ENCODE measurements at places on chromosomes 16 and 17.

DNA sequence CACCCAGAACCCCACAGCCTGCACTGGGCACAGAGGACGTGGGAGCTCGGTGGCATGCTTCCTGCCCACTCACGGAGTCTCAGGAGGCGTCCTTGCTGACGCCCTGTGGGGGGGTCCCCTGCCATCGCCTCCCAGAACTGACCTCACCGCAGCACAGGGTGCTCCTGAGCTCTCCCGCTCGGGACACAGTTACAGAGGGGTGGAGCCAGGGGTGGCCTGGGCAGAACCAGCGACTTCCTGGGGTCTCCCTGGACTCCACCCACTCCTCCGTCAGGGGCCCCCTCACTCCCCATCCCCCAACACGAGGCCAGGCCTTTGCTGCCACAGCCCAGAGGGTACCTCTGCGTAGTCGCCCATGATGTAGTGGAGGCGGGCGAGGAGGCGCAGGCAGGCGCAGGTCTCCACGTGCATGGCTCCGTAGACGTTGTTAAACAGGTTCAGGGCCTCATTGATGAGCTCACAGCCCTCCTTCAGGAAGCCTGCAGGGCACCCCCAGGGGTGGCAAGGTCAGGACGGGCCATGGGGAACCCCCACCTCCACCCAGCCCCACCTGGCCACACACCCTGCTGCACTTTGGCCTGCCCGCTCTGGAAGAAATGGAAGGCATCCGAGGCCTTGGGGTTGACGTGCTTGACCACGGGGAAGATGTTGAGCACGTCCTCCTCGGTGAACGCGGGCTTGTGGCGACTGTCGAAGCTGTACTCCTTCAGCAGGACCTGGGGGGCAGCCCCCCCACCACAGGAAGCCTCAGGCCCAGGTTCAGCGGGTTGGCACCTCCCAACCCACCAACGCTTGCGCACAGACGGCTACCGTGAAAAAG lies 17.8 kb downstream of the CLUH start:
- no peak overlapping the region for H3K4me3 ChIP-seq
- H3K4me1 ChIP-seq: peaks cover 9% of the 10 kb centered on the region
- DNase-seq: no peak
- no peak overlapping the region for H3K27ac ChIP-seq
- H3K36me3 ChIP-seq: peaks cover 85% of the 10 kb centered on the region

DNA sequence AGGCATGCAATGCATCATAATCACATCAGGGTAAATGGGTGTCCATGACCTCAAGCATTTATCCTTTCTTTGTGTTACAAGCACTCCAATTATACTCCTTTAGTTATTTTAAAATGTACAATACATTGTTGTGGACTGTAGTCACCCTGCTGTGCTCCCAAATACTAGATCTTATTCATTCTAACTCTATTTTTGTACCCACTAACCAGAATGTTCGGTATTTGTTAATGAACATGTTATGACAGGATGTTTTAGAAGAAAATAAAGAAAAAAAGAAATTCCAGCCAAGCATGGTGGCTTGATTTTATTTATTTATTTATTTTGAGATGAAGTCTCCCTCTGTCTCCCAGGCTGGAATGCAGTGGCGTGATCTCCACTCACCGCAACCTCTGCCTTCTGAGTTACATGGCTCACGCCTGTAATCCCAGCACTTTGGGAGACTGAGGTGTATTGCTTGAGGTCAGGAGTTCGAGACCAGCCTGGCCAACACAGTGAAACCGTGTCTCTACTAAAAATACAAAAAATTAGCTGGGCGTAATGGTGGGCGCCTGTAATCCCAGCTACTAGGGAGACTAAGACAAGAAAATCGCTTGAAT lies 1.8 kb upstream of the NDE1 start:
- H3K36me3 ChIP-seq: no peaks in the 10 kb centered on the region
- H3K4me1 ChIP-seq: peaks cover 12% of the 10 kb centered on the region
- H3K27ac ChIP-seq: no peak overlapping the region
- no peak for DNase-seq
- no peaks in the 10 kb centered on the region for H3K27me3 ChIP-seq
- no peak overlapping the region for H3K4me3 ChIP-seq

GRCh38 chr16:52293204-52293603 lies 253.7 kb downstream of the TOX3 start:
- no peak for DNase-seq
- no peaks in the 10 kb centered on the region for H3K27me3 ChIP-seq
- no peak overlapping the region for H3K27ac ChIP-seq
- H3K4me3 ChIP-seq: no peak overlapping the region

DNA sequence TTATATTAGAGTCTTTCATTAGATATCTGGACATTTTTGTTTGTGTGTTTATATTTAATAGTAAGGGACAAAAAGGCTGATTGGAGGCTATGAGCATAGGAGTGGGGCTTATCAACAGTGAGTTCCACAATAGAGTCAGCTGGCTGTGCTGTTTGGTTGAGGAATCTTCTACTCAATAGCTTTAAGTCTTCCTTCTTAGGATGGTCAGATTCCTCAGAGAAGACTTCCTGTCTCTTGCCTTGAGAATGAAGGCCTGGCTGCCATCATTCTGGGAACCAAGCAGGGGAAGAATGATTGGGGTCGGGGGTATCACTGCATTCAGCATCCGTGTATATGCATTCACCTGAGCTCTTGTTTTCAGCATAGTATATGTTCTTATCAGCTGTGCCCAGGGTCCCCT lies 31.9 kb upstream of the ABCC11 start:
- H3K27me3 ChIP-seq: no peaks in the 10 kb centered on the region
- H3K4me3 ChIP-seq: no peak overlapping the region
- H3K27ac ChIP-seq: peak overlapping the region; percentile 50
- peaks cover 27% of the 10 kb centered on the region for H3K4me1 ChIP-seq

- no peak overlapping the region for H3K27ac ChIP-seq
- H3K4me1 ChIP-seq: peaks cover 63% of the 10 kb centered on the region
- H3K27me3 ChIP-seq: no peaks in the 10 kb centered on the region
- H3K36me3 ChIP-seq: no peaks in the 10 kb centered on the region
Measured at GRCh38 chr17:46135879-46136563, 57.2 kb downstream of the KANSL1 start.

DNA sequence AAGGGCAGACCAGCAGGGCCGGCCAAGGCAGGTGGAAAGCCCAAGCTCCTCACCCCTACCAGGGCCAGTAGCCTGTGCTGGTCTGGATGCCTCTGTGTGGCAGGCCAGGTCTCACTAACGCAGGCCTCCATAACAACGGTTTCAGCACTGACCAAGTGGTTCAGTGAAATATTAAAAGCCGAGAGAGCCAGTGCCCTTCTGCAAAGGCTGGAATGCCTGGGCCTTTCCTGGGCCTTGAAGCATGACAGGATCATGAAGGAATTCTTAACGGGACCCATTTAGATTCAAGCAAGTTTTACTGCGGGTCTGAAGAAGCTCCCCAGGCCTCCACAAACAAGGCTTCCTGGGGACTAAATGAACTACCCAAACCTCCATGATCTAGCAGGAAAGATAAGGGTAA lies 16.3 kb downstream of the ADAD2 start:
- H3K27ac ChIP-seq: no peak overlapping the region
- no peak for DNase-seq
- H3K4me1 ChIP-seq: no peaks in the 10 kb centered on the region
- no peaks in the 10 kb centered on the region for H3K27me3 ChIP-seq
- no peaks in the 10 kb centered on the region for H3K36me3 ChIP-seq

- H3K27me3 ChIP-seq: no peaks in the 10 kb centered on the region
- H3K4me3 ChIP-seq: no peak overlapping the region
- no peak overlapping the region for H3K27ac ChIP-seq
- peaks cover 12% of the 10 kb centered on the region for H3K4me1 ChIP-seq
Measured at GRCh38 chr17:57302690-57303465, 46.6 kb downstream of the MSI2 start.

- no peaks in the 10 kb centered on the region for H3K4me1 ChIP-seq
- H3K36me3 ChIP-seq: no peaks in the 10 kb centered on the region
- H3K27me3 ChIP-seq: no peaks in the 10 kb centered on the region
- H3K4me3 ChIP-seq: no peak overlapping the region
- no peak overlapping the region for H3K27ac ChIP-seq
Measured at GRCh38 chr16:2333772-2334379, 6.7 kb downstream of the ABCA3 start.

GRCh38 chr17:17413821-17414220 lies 63.0 kb upstream of the MED9 start:
- H3K4me3 ChIP-seq: peak overlapping the region; percentile 26
- H3K4me1 ChIP-seq: peaks cover 19% of the 10 kb centered on the region
- no peak for DNase-seq
- peaks cover 19% of the 10 kb centered on the region for H3K27me3 ChIP-seq
- no peaks in the 10 kb centered on the region for H3K36me3 ChIP-seq

DNA sequence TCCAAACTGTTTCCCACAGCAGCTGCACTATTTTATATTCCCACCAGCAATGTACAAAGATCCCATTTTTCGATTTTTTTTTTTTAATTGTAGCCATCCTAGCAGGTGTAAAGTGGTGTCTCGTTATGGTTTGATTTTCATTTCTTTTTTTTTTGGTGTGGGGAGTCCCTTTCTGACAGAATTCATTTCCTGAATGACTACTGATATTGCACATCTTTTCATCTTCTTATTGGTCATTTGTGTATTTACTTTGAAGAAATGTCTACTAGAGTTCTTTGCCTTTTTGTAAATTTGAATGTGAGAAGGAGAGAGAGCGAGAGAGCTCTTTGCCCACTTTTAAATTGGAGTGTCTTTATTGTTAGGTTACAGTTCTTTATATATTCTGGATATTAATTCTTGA lies 14.0 kb downstream of the CYB5B start:
- no peak for DNase-seq
- H3K27me3 ChIP-seq: no peaks in the 10 kb centered on the region
- no peak overlapping the region for H3K4me3 ChIP-seq
- H3K4me1 ChIP-seq: peaks cover 3% of the 10 kb centered on the region

DNA sequence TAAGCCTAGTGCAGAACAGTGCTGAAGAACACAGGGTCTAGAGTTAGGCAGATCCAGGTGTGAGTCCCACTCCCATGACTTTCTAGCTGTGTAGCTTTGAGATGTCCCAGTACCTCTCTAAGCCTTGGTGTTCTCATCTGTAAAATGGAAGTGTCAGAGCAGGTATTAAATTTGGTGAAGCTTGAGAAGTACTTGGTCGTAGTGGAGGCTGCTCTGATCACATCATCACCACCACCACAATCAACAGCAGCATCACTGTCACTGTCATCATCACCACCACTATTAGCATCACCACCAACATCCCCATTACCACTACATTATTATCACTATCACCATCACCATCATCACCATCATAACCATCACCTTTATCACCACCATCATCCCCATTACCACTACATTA lies 132.1 kb downstream of the CMIP start:
- H3K27me3 ChIP-seq: no peaks in the 10 kb centered on the region
- no peaks in the 10 kb centered on the region for H3K36me3 ChIP-seq
- H3K4me1 ChIP-seq: no peaks in the 10 kb centered on the region
- DNase-seq: no peak

DNA sequence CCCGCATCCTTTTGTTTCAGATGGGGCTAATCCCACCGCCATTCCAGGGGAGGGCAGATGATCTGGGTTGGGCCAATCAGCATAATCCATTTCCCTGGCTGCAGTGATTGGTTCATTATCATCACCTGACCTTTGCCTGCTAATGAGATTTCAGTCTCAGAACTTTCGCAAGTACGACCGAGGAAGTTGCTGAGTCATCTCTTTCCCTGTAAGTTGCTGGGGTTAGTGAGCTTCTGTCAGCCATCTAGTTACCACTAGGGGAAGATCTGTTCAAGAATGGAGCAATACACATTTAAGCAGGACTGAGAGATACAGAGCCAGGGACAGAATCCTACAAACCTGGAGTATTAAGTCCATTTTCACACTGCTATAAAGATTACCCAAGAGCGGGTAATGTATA lies 65.3 kb upstream of the NUDT7 start:
- H3K36me3 ChIP-seq: no peaks in the 10 kb centered on the region
- H3K27me3 ChIP-seq: no peaks in the 10 kb centered on the region

- H3K36me3 ChIP-seq: no peaks in the 10 kb centered on the region
- peak overlapping the region; percentile 4 for H3K4me3 ChIP-seq
- no peaks in the 10 kb centered on the region for H3K27me3 ChIP-seq
- no peak for DNase-seq
- peaks cover 27% of the 10 kb centered on the region for H3K4me1 ChIP-seq
Measured at GRCh38 chr16:19130852-19131824, 17.4 kb downstream of the ITPRIPL2 start.

DNA sequence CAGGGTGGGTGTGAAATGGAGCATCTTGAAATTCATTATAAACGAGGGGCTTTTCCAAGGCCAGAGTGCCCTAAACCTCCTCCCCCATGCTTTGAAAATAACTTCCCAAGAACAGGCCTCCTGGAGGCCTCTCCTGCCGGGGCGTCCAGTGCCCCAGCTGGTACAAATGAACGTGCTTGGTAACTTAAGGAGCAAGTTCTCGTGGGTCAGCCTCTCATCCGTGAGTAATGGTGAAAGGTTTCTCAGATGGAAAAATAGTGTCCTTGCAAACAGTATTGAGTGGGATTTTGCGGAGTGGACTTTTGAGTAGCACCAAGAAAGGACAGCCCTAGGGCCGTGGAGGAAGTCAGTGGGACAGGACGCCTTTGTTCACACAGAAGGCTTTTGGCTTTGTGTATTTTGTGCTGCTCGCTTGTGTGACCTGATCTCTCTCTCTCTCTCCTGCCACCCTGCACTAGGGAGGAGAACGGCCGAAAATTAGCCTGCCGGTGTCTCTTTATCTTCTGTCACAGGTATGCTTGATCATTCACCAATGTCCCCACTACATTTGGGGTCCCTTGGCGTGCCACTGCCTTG lies 34.6 kb downstream of the CLEC16A start:
- no peak for DNase-seq
- H3K27me3 ChIP-seq: no peaks in the 10 kb centered on the region
- no peaks in the 10 kb centered on the region for H3K36me3 ChIP-seq
- peaks cover 8% of the 10 kb centered on the region for H3K4me1 ChIP-seq

- H3K27ac ChIP-seq: no peak overlapping the region
- DNase-seq: no peak
- no peaks in the 10 kb centered on the region for H3K36me3 ChIP-seq
Measured at GRCh38 chr17:20938988-20939615, 103.7 kb downstream of the USP22 start.

GRCh38 chr17:6558932-6559752 lies 2.8 kb upstream of the PITPNM3 start:
- no peaks in the 10 kb centered on the region for H3K36me3 ChIP-seq
- H3K4me3 ChIP-seq: no peak overlapping the region
- no peak for DNase-seq
- H3K4me1 ChIP-seq: peaks cover 7% of the 10 kb centered on the region
- H3K27me3 ChIP-seq: peaks cover 32% of the 10 kb centered on the region
- no peak overlapping the region for H3K27ac ChIP-seq

- no peaks in the 10 kb centered on the region for H3K36me3 ChIP-seq
- no peak for DNase-seq
- no peak overlapping the region for H3K4me3 ChIP-seq
- H3K4me1 ChIP-seq: no peaks in the 10 kb centered on the region
Measured at GRCh38 chr16:83969771-83970429, 1.9 kb downstream of the NECAB2 start.

DNA sequence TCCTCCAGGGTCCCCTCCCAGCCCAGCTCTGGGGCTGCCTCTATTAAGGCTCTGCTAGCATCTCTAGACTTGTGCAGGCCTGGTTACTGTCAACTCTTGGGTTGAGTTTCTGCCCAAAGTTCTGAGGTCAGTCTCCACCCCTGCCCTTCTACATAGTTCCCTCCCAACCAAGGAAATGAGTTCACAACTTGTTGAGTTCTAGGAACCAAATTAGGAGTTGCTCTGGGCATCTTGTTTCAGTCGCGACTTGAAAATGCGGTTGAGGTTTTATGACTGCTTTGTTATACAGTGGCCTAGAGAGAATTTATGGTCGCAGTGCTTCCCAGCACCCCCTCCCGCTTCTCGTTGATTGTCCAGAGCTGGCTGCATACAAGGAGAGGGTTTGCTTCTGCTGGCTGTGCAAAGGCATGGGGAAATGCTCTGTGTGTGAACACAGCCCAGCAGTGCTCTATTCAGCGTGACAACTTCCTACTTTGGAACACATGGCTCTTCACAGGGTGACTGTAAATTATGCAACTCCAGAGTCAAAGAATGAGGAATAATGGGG lies 20.2 kb downstream of the GNAO1 start:
- no peak overlapping the region for H3K4me3 ChIP-seq
- H3K36me3 ChIP-seq: no peaks in the 10 kb centered on the region
- no peaks in the 10 kb centered on the region for H3K4me1 ChIP-seq
- H3K27me3 ChIP-seq: no peaks in the 10 kb centered on the region
- no peak for DNase-seq
- no peak overlapping the region for H3K27ac ChIP-seq
